ENCODE measurements at places on chromosomes 3 and 15.

DNA sequence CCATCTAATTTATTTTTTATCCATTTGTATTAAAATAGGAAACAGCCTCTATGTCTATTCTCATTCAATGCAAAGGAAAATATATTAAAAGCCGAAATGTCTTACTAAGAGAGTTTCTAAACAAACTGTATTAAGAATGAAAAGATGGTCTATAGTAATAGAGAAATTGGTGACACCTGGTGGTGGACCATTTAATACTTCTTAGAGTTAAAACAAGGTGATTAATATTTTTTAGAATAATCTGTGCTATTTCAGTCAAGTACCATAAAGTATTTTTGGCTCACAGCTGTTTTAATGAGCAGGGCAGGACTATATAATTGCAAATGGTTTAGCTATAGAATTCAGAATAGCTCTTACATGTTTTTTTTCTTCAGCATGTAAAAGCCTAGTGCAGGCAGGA lies 55.7 kb downstream of the SYNPR start:
- peak; percentile 11 for DNase-seq

- no peak for DNase-seq
Measured at GRCh38 chr3:128222796-128223385, 69.6 kb downstream of the EEFSEC start.

- DNase-seq = no peak
Measured at GRCh38 chr3:33403756-33404155, 36.4 kb downstream of the UBP1 start.

GRCh38 chr3:187616307-187616972 lies 53.8 kb downstream of the SST start:
- peak; percentile 41 for DNase-seq

- DNase-seq = no peak
Measured at GRCh38 chr3:197960694-197961581, 921 bp downstream of the LMLN start.

GRCh38 chr15:42128476-42128875 lies 28.0 kb downstream of the PLA2G4F start:
- no peak for DNase-seq

Measured in NCI-H1092 treated with DMSO at 0.1 percent for 48 hours (cell line).